ENCODE measurements at places on chromosomes 4 and X.

- H3K27me3 ChIP-seq = no peaks in the 10 kb centered on the region
- peak overlapping the region; percentile 18 for H3K4me3 ChIP-seq
- H3K27ac ChIP-seq = peak overlapping the region; percentile 74
- no peak for DNase-seq
These were observed 5.7 kb downstream of the GUCY1A1 start for GRCh38 chr4:155672342-155672741.

GRCh38 chrX:154327038-154327820, 31.6 kb downstream of the TKTL1 start:
- no peaks in the 10 kb centered on the region for H3K36me3 ChIP-seq
- DNase-seq = no peak
- H3K27ac ChIP-seq = no peak overlapping the region
- peaks cover 21% of the 10 kb centered on the region for H3K4me1 ChIP-seq

GRCh38 chrX:49075347-49075746, 1.5 kb upstream of the PRAF2 start:
- no peaks in the 10 kb centered on the region for H3K27me3 ChIP-seq
- peaks cover 24% of the 10 kb centered on the region for H3K4me1 ChIP-seq
- no peak for DNase-seq

- H3K4me1 ChIP-seq = no peaks in the 10 kb centered on the region
- H3K4me3 ChIP-seq = no peak overlapping the region
- H3K27me3 ChIP-seq = peaks cover 18% of the 10 kb centered on the region
- no peak for DNase-seq
- H3K27ac ChIP-seq = no peak overlapping the region
These were observed 7.2 kb downstream of the IL15 start for GRCh38 chr4:141643557-141643956.

GRCh38 chr4:40484346-40485090, 145.1 kb downstream of the RBM47 start:
- peaks cover 1% of the 10 kb centered on the region for H3K36me3 ChIP-seq
- H3K27ac ChIP-seq = no peak overlapping the region
- DNase-seq = no peak
- peaks cover 7% of the 10 kb centered on the region for H3K4me1 ChIP-seq
- H3K27me3 ChIP-seq = no peaks in the 10 kb centered on the region

DNA sequence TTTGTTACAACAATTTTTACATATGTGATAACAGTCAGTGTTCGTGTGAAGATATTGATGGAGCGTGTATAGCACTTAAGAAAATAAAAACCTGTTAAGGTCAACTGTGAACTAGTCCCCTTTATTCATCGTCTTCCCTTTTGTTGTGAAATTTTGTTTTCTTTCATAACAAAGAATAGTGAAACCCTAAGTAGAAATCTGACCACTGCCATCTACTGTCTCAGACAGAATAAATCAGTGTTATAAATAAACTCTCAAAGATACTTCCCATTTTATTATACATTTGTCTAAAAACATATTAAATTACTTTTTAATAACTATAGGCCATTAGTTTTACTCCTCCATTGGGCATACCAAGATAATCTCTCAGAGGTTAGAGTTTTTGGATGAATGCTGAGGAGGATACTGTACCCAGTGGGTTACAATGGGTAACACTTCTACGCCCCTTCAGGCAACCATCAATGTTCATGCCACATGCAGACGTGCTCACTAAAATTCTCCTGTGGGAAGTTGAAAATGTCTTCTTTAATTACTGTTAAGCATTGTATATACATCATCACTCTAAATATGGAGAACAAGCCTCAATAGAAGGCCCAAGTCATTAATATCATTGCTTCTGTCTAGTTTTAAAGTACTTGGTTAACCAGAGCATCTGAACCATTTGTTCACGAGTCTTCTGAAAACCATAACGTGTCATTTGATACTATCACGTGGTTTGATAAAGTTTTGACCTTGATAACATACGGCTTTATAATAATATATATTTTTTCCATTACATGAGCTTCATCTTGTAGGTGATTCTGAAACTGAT, 171.2 kb downstream of the TMA16 start:
- peaks cover 4% of the 10 kb centered on the region for H3K27me3 ChIP-seq
- no peak overlapping the region for H3K4me3 ChIP-seq
- DNase-seq = no peak
- H3K27ac ChIP-seq = no peak overlapping the region
- H3K4me1 ChIP-seq = no peaks in the 10 kb centered on the region

- H3K4me1 ChIP-seq = peaks cover 12% of the 10 kb centered on the region
- no peaks in the 10 kb centered on the region for H3K27me3 ChIP-seq
- no peaks in the 10 kb centered on the region for H3K36me3 ChIP-seq
- DNase-seq = no peak
These were observed 417.4 kb downstream of the SPOCK3 start for GRCh38 chr4:166816890-166817289.

- no peak for DNase-seq
- no peaks in the 10 kb centered on the region for H3K36me3 ChIP-seq
- no peaks in the 10 kb centered on the region for H3K4me1 ChIP-seq
- H3K27ac ChIP-seq = no peak overlapping the region
- H3K4me3 ChIP-seq = no peak overlapping the region
These were observed 187.7 kb upstream of the NUDT10 start for GRCh38 chrX:51144828-51145442.

DNA sequence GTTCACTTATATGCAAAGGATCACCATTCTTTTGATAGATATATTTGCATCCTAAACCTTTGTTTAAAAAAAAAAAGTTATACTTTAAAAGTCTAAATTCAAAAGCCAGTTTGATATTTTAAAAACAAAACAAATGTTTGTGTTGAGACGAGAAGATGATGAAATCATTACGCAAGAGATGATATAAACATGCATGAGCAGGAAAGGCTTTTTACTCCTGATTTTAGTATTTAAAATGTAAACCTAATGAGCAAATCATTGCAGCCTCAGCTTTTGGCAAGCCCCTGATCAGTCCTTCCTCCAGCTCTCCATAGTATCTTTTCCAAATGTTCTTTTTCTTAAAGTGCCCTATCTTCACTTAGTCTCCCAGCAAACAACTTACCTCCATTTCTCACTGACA, 115.6 kb downstream of the ARAP2 start:
- DNase-seq = no peak
- no peaks in the 10 kb centered on the region for H3K27me3 ChIP-seq
- no peak overlapping the region for H3K27ac ChIP-seq
- H3K4me1 ChIP-seq = no peaks in the 10 kb centered on the region

- H3K27ac ChIP-seq = no peak overlapping the region
- no peaks in the 10 kb centered on the region for H3K36me3 ChIP-seq
- H3K4me1 ChIP-seq = peaks cover 2% of the 10 kb centered on the region
- peaks cover 2% of the 10 kb centered on the region for H3K27me3 ChIP-seq
- H3K4me3 ChIP-seq = no peak overlapping the region
These were observed 173.0 kb downstream of the RBM46 start for GRCh38 chr4:154954117-154954516.

DNA sequence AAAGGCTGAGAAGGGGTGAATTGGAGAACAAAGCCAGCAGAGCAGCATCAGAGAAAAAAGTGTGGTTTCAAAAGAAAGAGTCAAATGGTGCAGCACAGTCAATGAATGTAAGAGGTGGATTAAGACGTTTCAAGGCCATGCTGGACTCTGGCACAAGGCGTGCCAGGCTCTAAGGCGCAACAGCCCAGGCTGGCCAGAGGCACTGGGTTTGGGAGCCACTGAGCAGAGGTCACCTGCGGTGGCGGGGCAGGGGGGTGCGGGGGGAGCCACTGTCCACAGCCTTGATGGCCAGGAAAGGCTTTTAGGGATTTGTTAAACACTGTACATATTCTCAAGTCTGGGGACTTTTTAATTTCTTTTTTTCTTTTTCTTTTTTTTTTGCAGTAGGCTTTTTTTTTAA, 222.5 kb upstream of the FAT1 start:
- DNase-seq = no peak
- no peaks in the 10 kb centered on the region for H3K36me3 ChIP-seq
- peaks cover 28% of the 10 kb centered on the region for H3K4me1 ChIP-seq
- no peak overlapping the region for H3K27ac ChIP-seq
- H3K27me3 ChIP-seq = no peaks in the 10 kb centered on the region
- H3K4me3 ChIP-seq = no peak overlapping the region

DNA sequence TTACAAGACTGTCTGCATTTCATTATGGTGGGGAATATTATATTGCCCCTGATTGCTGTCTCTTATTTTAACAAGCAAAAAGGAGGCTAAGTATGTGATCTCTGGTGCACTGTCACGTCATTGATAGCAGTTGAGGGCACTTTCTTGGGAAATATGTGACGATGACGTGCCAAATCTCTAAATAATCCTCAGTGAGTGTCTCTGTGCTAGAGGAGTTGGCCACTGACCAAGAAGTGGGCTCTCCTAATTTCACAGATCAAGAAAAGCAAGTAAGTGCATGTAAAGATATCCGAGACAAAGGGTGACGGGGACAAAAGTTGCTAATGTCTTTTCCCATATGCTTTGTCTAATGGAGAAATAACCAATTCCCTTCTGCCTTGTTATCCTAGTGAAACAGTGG, 487.4 kb upstream of the TENM3 start:
- no peak overlapping the region for H3K27ac ChIP-seq
- no peak overlapping the region for H3K4me3 ChIP-seq
- DNase-seq = no peak
- H3K27me3 ChIP-seq = peaks cover 20% of the 10 kb centered on the region
- H3K4me1 ChIP-seq = peaks cover 37% of the 10 kb centered on the region
- peaks cover 6% of the 10 kb centered on the region for H3K36me3 ChIP-seq

- H3K4me3 ChIP-seq = no peak overlapping the region
- H3K27me3 ChIP-seq = peaks cover 33% of the 10 kb centered on the region
- no peaks in the 10 kb centered on the region for H3K4me1 ChIP-seq
- no peaks in the 10 kb centered on the region for H3K36me3 ChIP-seq
- H3K27ac ChIP-seq = no peak overlapping the region
- no peak for DNase-seq
These were observed 100.8 kb upstream of the ADRA2C start for GRCh38 chr4:3665360-3665891.

- no peak overlapping the region for H3K4me3 ChIP-seq
- H3K27me3 ChIP-seq = no peaks in the 10 kb centered on the region
- no peaks in the 10 kb centered on the region for H3K36me3 ChIP-seq
- H3K27ac ChIP-seq = no peak overlapping the region
These were observed 27.7 kb downstream of the CD38 start for GRCh38 chr4:15805583-15806517.

- H3K36me3 ChIP-seq = peaks cover 11% of the 10 kb centered on the region
- no peak overlapping the region for H3K27ac ChIP-seq
- H3K27me3 ChIP-seq = no peaks in the 10 kb centered on the region
- H3K4me1 ChIP-seq = peaks cover 5% of the 10 kb centered on the region
These were observed 10.4 kb upstream of the USO1 start for GRCh38 chr4:75714011-75714410.

DNA sequence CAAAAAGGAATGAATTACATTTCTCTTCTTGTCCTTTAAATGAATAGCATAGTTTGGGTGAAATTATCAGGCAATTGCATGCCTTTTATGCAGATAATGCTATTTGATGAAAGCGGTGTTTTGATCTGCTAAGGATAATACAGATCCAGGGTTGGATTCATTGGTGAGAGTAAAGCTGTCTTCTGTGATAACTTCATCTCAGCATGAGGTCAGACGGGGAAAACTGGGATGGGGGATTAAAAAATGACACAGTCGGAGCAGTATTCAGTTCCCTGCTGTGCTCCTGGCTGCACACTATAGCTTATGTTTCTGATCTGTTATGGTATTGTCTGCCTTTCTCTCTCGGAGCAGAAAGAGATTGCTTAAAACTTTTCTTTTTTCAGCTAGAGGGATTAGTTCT, 105.9 kb upstream of the TENM3 start:
- no peak overlapping the region for H3K27ac ChIP-seq
- no peak overlapping the region for H3K4me3 ChIP-seq
- no peaks in the 10 kb centered on the region for H3K36me3 ChIP-seq
- peaks cover 36% of the 10 kb centered on the region for H3K4me1 ChIP-seq
- DNase-seq = no peak
- peaks cover 31% of the 10 kb centered on the region for H3K27me3 ChIP-seq

- peaks cover 5% of the 10 kb centered on the region for H3K36me3 ChIP-seq
- peak overlapping the region; percentile 82 for H3K27ac ChIP-seq
- H3K4me1 ChIP-seq = peaks cover 23% of the 10 kb centered on the region
These were observed 66.3 kb upstream of the FAM9C start for GRCh38 chrX:13110433-13111324.

DNA sequence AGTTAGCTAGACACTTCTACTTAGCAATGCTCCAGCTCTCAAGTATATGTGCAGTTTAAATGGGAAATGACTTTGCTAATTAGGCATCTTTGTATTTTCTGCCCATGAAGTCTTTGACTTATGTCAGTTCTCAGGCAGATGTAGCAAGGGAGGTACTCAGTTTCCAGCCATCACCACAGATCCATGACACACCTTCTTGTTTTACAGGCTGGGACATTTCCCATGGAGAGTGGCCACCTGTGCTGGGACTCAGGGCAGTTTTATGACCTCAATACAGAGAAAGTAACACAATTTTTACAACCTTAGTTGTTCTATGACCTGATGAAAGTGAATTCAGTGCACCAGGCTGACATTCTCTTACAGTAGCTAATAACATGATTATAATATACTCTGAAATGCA, 280.7 kb upstream of the GK2 start:
- no peak for DNase-seq
- no peaks in the 10 kb centered on the region for H3K4me1 ChIP-seq
- H3K4me3 ChIP-seq = no peak overlapping the region
- peaks cover 3% of the 10 kb centered on the region for H3K27me3 ChIP-seq
- no peak overlapping the region for H3K27ac ChIP-seq
- H3K36me3 ChIP-seq = peaks cover 1% of the 10 kb centered on the region

- no peak overlapping the region for H3K27ac ChIP-seq
- no peaks in the 10 kb centered on the region for H3K27me3 ChIP-seq
These were observed 152.8 kb downstream of the ADGRA3 start for GRCh38 chr4:22363036-22363435.

GRCh38 chr4:55184600-55185523, 59.5 kb upstream of the KDR start:
- peaks cover 37% of the 10 kb centered on the region for H3K4me1 ChIP-seq
- H3K27ac ChIP-seq = peak overlapping the region; percentile 69
- no peaks in the 10 kb centered on the region for H3K27me3 ChIP-seq
- no peak for DNase-seq
- no peak overlapping the region for H3K4me3 ChIP-seq

GRCh38 chr4:152735396-152735859, 44.1 kb downstream of the TIGD4 start:
- H3K4me3 ChIP-seq = no peak overlapping the region
- no peak for DNase-seq
- H3K36me3 ChIP-seq = no peaks in the 10 kb centered on the region
- H3K27me3 ChIP-seq = peaks cover 3% of the 10 kb centered on the region
- peaks cover 2% of the 10 kb centered on the region for H3K4me1 ChIP-seq
- H3K27ac ChIP-seq = no peak overlapping the region

DNA sequence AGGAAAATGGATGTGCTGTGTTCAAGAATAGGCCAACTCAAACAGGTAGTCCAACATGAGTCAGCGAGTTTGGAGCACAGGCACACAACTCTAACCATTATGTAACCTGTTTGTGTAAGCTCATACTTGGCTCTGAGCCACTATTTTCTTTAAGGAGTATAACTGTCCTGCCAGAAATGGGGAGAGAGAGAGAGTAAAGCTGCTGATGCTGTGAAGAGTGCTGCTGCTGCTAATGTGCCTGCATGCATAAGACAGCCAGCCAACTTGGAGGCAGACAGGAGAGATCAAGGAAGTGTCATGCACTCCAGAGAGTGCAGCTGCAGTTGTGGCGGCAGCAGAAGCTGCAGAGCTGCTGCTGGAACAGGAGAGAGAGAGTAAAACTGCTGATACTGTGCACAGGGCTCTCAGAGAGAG, 11.7 kb upstream of the STATH start:
- H3K36me3 ChIP-seq = no peaks in the 10 kb centered on the region
- H3K4me1 ChIP-seq = peaks cover 12% of the 10 kb centered on the region
- peak overlapping the region; percentile 36 for H3K27ac ChIP-seq
- H3K27me3 ChIP-seq = no peaks in the 10 kb centered on the region
- no peak overlapping the region for H3K4me3 ChIP-seq

All from mesothelial cell of epicardium (in vitro differentiated cells).